A549 treated with ZK216348 at 1 μM for 4 hours (cell line): ENCODE measurements at places on chromosomes 1 and 21. TPM values are rescaled to one million over a fixed set of nuclear protein-coding genes. Genes with fewer than 3 reads are reported as not detected.

The DLGAP3 gene
- 0.09 to 0.27 TPM (median 0.26 TPM) in 5 replicates for total RNA-seq

The MROH9 gene
- not detected in 5 replicates for total RNA-seq

The GBP6 gene
- total RNA-seq, result not detected in 5 replicates

The OR10R2 gene
- not detected in 5 replicates for total RNA-seq

The XCL2 gene
- total RNA-seq, result not detected in 5 replicates

The SH3BGRL3 gene
- 121 to 161 TPM (median 145 TPM) in 5 replicates for total RNA-seq

The RGS13 gene
- total RNA-seq, result not detected in 5 replicates

The ARHGAP30 gene
- total RNA-seq, result 0.06 to 0.19 TPM (median 0.08 TPM) in 5 replicates

The OLIG2 gene
- total RNA-seq, result not detected in 5 replicates
